ENCODE measurements at places on chromosomes 6 and 20.

GRCh38 chr20:57898332-57898731 is 188.5 kb upstream of the PMEPA1 start:
- no peak for DNase-seq

DNA sequence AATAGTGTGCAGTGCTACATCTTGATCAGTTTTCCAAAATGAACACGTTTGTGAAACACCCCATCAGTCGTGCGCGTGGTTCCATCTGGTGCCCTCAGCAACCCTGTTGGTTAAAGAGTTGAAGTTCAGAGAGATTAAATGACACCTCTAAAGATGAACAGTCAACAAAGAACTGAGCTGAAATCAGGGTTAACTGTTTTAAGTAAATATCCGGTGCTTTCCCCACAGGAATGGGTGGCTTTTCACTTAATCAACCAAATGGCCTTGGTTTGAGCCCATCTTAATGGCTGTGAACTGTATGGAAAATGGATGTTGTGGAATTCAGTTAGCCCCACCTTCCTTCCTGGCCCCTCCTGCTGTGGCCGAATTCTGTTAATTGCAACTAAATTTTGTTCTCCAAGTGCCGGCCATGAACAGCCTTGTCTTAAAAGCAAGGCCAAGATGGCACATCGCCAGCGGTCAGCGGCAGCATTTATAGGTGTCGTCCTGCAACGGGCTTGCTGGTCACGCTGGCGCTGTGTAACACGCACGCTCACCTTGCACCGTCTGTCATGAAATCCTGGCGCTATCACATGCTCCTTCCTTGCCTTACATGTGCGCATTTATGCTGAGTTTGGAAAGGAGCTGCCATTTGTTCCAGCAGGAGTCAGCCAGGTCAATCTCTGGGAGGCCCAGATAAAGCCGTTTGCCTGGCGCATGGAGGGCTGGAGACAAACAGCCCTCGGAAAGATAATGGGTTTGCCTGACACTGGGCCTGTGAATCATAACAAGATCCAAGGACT is 164.5 kb downstream of the ERMARD start:
- DNase-seq, result no peak

DNA sequence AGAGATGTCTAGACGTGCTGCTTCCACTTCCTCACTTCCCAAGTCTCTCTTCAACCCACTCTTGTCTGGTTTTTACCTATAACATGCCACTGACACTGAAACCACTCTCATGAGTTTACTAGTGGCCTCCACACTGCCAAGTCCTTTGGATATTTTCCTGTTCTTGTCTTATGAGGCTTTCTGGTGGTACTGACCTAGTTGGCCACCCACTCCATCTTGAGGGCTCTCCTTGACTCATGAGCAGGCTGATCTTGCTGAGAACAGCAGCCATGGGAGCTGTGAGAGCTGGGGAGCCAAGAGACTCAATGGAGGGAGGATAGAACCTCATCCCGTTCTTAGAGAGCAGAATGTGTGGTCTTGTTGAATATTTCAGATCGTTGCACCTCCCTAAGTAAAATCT is 283.4 kb upstream of the PRDM1 start:
- no peak for DNase-seq

DNA sequence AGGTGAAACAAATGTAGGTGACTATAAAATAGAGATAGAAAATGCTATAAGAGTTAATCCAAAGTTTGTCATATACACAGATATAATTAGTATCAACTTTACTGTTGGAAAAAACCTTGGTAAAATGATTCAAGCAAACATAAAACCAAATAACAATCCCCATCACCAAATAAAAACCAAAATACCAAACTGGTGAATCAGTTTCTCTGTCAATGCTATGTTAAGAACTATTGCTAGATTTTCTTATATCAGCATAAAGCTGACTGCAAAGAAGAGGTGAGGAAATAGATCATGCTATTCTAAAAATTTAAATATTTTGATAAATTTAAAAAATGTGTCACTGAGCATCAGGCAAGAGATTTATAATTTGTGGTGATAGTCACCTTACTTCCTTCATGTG is 658.4 kb downstream of the PHF3 start:
- peak; percentile 3 for DNase-seq

DNA sequence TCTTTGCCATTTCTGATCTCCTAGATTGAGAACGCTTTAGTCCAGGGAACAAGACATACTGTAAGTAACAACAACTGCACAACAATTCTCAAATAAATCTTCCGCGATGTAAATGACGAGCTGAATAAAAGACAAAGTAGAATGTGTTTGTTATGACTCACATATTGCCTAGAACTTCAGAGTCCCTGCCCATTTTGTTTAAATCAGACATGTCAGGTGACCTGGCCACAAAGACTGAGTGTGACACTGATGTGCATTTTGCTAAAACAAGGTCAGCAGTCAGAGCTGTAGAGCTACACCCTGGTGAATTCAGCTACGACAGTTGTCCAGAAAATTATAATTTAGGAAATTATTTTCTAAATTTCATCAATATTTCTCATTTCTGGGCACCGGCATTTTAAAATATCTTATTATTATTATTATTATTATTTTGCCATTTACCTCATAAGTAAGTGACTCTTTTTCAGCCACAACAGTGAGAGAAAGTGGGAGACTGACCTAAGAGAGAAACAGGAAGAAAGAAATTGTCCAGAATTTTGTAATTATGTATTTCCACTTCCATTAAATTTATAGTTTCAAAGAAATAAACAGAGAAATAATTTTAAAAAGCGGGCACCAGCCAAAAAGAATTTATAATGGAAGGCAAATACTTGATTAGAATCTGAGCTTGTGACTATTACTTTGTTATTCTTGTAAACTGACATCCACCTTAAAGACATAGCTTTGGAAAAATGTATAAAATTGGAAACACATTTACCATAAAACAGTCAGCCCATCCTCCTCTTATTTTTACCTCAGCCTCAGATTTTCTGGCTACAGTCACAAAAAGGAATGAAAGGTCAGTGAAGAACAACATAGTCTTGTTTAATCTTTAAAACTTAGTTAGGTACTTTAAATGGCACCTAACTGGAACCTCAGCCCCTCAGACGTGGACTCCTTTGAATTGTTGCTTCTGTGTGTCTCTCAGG is 157.0 kb upstream of the CITED2 start:
- peak; percentile 39 for DNase-seq

DNA sequence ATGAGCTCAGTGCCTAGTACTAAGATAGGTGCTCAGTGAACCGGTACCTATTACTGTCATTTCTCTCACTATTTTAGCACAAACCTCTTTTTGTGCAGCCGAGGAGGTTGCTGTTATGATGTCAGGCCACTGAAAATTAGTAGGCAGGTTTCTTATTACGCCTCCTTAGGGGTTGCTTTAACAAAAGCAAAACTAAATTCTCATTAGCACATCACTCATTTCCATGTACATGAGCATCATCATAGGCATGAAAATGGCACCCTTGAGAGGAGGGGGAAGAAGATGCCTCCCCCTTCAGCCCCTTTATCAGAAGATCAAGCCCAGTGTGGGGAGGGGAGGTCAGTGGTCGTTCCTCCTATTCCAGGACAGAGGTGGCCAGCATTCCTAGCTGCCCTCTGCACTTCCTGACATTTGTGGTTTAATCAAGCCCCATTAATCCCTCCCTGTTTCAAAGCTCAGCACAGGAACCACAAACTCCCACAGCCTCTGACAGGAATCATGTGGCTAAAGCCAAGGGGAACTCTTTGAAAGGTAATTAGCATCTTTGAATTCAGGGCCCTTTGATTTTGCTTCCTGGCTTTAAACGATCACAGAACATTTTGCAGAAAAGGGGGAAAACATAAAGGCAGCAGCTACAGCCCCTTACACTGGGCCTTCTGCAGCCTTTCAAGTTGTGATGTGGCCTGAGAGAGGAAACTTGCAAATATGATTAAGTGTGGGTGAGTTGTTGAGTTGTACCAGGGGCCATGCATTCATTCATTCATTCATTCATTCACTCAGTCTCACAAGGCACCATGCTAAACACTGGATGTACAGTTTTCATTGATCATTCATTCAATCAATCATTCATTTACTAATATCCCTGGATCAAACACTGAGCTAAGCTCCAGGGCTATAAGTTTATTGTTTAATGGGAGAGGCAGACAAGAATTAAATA is 31.9 kb upstream of the PSMF1 start:
- DNase-seq, result no peak

GRCh38 chr6:4316867-4317400 is 181.6 kb upstream of the ECI2 start:
- DNase-seq, result peak; percentile 94

DNA sequence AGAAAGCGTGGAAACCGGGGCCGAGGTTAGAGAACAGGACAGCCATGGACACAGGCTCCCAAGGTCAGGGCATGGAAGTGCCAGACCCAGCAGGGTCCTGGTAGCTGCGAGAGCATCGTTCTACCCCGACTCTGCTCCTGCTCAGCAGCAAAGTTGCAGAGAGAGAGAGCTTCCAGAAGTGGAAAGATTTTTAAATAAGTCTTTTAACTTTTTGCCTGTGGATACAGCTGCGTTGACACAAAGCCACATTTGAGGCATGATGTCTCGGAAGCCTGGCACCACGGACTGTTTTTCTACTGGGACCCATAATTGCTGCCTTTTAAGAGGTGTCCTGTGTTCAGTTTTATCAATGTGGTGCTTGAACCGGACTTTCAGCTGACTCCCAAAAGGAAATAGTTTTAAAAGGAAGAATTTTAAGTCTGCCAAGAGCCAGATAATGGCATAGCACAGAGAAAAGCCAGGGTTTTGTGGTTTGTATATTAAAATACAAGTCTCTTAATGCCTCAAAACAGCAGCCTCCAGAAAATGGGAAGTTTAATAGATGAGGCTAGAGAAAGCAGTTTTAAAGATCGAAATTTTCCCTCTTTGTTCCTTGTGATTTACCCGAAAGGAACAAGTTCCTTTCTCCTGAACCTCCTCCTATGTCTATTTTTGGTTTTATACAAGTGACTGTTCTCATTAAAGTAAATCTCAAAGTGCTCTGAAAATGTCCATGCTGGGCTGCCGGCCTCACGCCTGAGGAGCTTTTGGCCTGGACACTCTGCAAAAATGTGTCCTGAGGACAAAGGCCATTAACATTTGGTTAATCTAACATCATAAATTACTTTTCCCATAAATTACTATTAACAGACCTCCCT is 91.5 kb downstream of the RIN2 start:
- no peak for DNase-seq

DNA sequence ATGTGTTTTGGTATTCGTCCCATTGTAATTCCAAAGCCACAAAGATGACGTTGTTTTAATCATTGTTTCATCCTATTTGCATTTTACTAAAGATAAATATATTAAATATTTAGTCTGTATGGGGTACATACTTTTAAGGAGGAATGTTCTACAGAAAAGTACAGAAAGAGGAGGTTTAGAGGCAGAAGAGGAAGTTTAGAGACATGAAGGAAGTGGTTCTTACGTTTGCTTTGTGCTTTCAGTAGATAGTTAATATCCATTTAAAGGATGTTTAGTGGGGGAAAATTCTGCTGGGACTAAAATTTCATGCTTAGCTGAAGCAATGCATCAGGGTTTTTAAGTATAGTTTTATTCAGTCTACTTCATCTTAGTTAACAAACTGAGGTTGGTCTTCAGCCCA is 116.6 kb downstream of the CRYBG1 start:
- no peak for DNase-seq

DNA sequence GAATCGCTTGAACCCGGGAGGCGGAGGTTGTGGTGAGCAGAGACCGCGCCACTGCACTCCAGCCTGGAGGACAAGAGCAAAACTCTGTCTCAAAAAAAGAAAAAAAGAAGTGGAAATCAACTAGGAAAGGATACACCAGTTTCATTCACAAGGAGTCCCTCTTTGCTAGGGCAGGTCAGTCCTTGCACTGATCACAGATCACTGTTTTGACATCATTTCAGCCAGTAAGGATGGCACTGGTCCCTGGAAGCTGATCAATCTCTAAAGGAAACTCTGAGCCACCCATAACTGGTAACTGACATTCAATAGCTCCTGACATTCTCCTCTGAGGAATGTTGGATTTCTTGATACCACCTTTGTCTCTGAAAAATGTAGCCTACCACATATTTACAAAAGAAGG is 243.1 kb upstream of the SLC35B3 start:
- DNase-seq, result no peak

DNA sequence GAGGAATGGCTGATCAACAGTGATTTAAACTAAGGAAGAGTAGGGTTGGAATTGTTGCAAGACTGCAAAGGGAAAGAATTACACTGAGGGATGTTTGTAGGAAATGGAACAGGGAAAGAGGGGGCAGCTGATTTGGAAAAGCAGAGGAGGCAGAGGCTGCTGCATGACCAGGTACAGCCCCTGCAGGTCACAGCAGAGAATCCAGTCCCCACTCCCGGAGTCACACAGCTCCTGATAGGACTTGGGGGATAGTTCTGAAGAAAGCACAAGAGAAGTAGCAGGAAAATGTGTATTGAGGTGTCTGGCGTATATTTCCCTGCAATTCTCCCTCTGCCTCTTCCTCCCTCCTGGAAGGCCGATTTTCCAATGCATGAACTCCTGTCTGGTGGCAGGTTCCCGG is 92.5 kb upstream of the PDE10A start:
- no peak for DNase-seq

- DNase-seq, result no peak
Measured at GRCh38 chr20:25246182-25246999, 1.5 kb upstream of the PYGB start.

DNA sequence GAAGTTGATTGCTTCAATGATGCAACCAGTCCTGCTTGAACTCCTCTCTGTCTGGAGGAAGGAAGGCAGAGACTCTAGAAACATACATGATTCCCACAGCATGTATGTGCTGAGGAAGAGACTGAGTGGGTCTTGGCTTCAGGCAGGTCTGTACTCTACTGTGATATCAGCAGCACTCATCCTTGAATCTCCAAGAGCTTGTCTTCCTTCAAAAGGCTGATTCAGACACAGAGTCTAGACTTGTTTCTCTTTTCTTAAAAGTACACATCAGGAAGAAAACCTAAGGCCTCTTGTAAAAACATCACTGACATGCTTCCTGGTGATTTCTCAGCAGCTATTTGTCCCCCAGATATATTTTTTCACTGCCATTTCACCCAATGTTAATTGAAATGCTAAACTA is 155.7 kb upstream of the HEY2 start:
- peak; percentile 57 for DNase-seq

GRCh38 chr6:33914645-33915044 is 110.8 kb upstream of the MLN start:
- no peak for DNase-seq

- no peak for DNase-seq
Measured at GRCh38 chr6:25960734-25961133, 1.9 kb upstream of the TRIM38 start.

DNA sequence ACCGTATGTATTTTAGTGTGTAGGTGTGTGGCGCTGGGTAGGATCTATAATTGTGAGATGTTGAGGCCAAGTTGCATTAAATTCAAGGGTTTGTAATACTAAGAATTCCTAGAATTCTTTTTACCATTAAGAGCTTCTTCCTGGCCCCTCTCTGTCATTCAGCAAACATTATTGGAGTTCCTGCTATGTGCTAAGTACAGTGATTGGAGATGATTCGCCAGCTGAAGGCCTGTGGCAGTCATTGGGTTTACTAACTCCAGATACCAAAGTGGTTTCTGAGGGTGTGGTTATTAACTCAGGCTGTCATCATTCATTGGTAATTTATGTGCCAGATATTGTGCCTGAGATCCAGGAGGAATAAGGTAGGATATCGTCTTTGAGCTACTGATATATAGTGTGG is 167.1 kb downstream of the LAMA2 start:
- DNase-seq, result peak; percentile 28

- DNase-seq, result peak; percentile 60
Measured at GRCh38 chr20:46056970-46057855, 28.2 kb downstream of the SLC12A5 start.

GRCh38 chr6:116648156-116648555 is 20.4 kb downstream of the ZUP1 start:
- DNase-seq, result no peak

GRCh38 chr6:31349301-31349700 is 7.7 kb downstream of the HLA-B start:
- no peak for DNase-seq
